ENCODE measurements at places on chromosomes 1 and 21. TPM values are rescaled to one million over a fixed set of nuclear protein-coding genes. Genes with fewer than 3 reads are reported as not detected.

DNA sequence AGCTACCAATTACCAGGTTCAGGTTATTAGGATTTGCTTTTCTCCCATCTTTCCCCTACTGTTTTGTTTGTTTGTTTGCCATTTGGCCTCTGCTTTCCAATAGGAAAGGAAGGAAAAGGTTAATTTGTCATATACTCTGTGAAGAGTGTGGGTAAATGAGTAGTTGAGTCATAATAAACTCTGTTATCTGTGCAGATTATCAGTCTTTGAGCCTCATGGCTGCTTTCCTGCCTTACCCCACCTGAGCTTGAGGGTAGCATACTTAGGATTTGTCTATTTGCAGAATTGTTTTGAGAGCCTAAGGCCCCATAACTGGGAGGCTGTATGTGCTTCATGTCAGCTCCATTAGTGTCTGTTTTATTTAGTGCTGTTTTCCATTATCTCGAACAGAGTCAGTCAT is 32.9 kb upstream of the SNX27 start:
- no peak overlapping the region for H3K4me3 ChIP-seq
- H3K36me3 ChIP-seq, result peaks cover 82% of the 10 kb centered on the region
- DNase-seq, result no peak
- H3K27me3 ChIP-seq, result no peaks in the 10 kb centered on the region

GRCh38 chr1:231612393-231613089 is 14.0 kb upstream of the DISC1 start:
- no peak overlapping the region for H3K4me3 ChIP-seq
- no peaks in the 10 kb centered on the region for H3K4me1 ChIP-seq
- no peak overlapping the region for H3K27ac ChIP-seq
- DNase-seq, result no peak

GRCh38 chr1:170071378-170071777 is 3.1 kb downstream of the KIFAP3 start:
- H3K27me3 ChIP-seq, result no peaks in the 10 kb centered on the region
- no peak overlapping the region for H3K27ac ChIP-seq
- no peaks in the 10 kb centered on the region for H3K36me3 ChIP-seq
- H3K4me3 ChIP-seq, result no peak overlapping the region
- no peaks in the 10 kb centered on the region for H3K4me1 ChIP-seq
- DNase-seq, result no peak

DNA sequence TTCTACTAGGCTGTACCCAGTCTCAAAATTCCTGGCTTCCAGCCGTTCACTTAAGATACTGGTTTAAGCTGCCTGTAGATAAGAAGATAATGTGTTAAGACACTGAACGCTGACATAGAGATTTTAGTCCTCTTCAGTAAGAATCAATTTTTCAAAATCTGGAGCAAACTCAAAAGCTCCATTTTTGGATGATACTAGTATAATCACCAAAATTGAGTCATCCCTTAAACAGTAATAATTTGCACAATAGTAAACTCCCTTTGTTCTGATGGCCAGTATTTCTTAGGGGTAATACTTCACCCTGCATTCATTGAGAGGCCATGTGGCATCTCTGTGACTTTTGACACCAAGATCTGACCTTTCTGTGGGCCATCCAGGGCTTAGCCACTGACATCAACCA is 299.8 kb upstream of the USP25 start:
- no peak overlapping the region for H3K4me3 ChIP-seq
- no peaks in the 10 kb centered on the region for H3K27me3 ChIP-seq
- no peaks in the 10 kb centered on the region for H3K36me3 ChIP-seq
- DNase-seq, result no peak
- H3K27ac ChIP-seq, result no peak overlapping the region

- H3K4me3 ChIP-seq, result no peak overlapping the region
- H3K27me3 ChIP-seq, result no peaks in the 10 kb centered on the region
Measured at GRCh38 chr1:180786624-180787023, 126.1 kb upstream of the KIAA1614 start.

Gene S100A3
- 2.9 TPM for total RNA-seq

GRCh38 chr1:43648221-43648847 is 1.6 kb upstream of the KDM4A start:
- H3K27me3 ChIP-seq, result no peaks in the 10 kb centered on the region
- no peak for DNase-seq
- no peak overlapping the region for H3K4me3 ChIP-seq
- peaks cover 13% of the 10 kb centered on the region for H3K4me1 ChIP-seq

DNA sequence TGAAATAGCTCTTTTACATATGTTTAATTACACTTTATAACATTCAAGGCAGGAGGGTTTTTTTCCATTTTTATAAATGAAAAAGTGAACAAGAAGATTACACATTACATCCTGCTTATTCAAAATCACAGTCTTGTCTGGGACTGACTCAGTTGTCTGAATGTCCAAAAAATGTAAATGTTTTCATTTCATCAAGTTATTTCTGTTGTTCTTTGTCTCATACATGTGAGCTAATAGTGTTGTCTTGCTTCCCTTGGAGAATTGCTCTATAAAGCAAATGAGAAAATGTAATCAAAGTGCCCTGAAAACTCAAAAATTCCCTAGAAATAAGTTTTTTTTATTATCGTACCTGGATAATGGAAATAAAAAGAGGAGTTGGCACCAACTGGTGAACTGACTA is 242.9 kb downstream of the GRIK1 start:
- H3K27ac ChIP-seq, result no peak overlapping the region
- H3K36me3 ChIP-seq, result no peaks in the 10 kb centered on the region
- no peaks in the 10 kb centered on the region for H3K27me3 ChIP-seq
- DNase-seq, result no peak

DNA sequence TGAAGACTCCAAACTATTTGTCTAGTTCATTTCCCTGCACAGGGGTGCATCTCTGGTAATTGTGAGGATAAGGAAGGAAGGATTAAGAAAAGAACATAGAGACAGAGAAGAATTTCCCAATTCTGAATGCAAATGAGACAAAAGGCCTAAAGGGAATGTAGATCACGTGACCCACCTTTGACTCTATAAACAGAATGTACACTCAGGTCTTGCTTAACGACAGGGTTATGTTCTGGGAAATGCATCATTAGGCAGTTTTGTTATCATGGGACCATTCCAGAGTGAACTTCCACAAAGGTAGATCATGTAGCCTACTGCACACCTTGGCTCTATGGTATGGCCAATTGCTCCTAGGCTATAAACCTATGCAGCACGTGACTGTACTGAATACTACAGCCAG is 252.3 kb upstream of the ZP4 start:
- H3K27me3 ChIP-seq, result no peaks in the 10 kb centered on the region
- H3K36me3 ChIP-seq, result no peaks in the 10 kb centered on the region
- no peaks in the 10 kb centered on the region for H3K4me1 ChIP-seq
- no peak for DNase-seq
- no peak overlapping the region for H3K4me3 ChIP-seq

GRCh38 chr1:2279210-2279639 is 51.1 kb downstream of the SKI start:
- no peaks in the 10 kb centered on the region for H3K36me3 ChIP-seq
- DNase-seq, result peak; percentile 86
- H3K27ac ChIP-seq, result peak overlapping the region; percentile 77
- H3K4me3 ChIP-seq, result no peak overlapping the region

Gene TNFSF4
- total RNA-seq, result 0.99 TPM

Gene GNG12
- total RNA-seq, result 45.6 TPM

Gene HSD11B1
- total RNA-seq, result 3.9 TPM

GRCh38 chr1:218123968-218124367 is 161.1 kb upstream of the RRP15 start:
- H3K36me3 ChIP-seq, result no peaks in the 10 kb centered on the region
- H3K4me3 ChIP-seq, result no peak overlapping the region
- H3K27me3 ChIP-seq, result no peaks in the 10 kb centered on the region
- no peak overlapping the region for H3K27ac ChIP-seq

Gene CD160
- not detected for total RNA-seq

- no peaks in the 10 kb centered on the region for H3K27me3 ChIP-seq
- peaks cover 8% of the 10 kb centered on the region for H3K36me3 ChIP-seq
- H3K4me1 ChIP-seq, result no peaks in the 10 kb centered on the region
- peak overlapping the region; percentile 11 for H3K27ac ChIP-seq
- DNase-seq, result no peak
- H3K4me3 ChIP-seq, result no peak overlapping the region
Measured at GRCh38 chr1:112927462-112927990, 28.5 kb downstream of the SLC16A1 start.

DNA sequence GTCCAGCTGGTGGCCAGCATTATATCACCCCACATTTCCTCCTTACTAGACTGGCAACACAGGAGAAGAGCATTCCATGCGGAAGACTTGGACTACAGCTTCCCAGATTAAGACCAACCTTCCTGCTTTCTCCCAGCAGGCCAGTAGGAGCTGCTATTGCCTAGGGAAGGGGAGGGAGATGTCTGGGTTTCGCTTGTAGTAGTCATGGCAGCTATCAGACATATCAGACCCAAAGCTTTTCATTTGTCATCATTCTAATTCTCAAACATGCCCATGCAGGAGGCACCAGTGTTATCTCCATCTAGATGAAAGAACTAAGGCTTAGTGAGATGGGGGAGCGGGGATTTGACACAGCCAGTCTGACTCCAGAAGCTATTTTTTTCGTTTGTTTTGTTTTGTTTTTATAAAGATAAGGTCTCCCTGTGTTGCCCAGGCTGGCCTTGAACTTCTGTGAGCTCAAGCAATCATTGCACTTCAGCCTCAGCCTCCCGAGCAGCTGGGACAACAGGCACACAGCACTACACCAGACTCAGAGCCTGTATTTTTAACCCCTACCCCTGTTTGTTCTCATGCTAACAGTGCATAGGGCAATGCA is 4.5 kb downstream of the PLA2G2A start:
- H3K27ac ChIP-seq, result peak overlapping the region; percentile 18
- H3K4me1 ChIP-seq, result peaks cover 18% of the 10 kb centered on the region
- no peak overlapping the region for H3K4me3 ChIP-seq
- H3K27me3 ChIP-seq, result no peaks in the 10 kb centered on the region
- no peaks in the 10 kb centered on the region for H3K36me3 ChIP-seq
- DNase-seq, result no peak

Gene RPS27
- 4,347 TPM for total RNA-seq
